ENCODE measurements at places on chromosomes 2 and 18. TPM values are rescaled to one million over a fixed set of nuclear protein-coding genes. Genes with fewer than 3 reads are reported as not detected.

OSBPL6 gene
- total RNA-seq = 2.3 TPM

- no peak for DNase-seq
Measured at GRCh38 chr2:3038636-3039035, 339.0 kb downstream of the EIPR1 start.

SLC39A6 gene
- total RNA-seq = 29.8 TPM

- DNase-seq = no peak
Measured at GRCh38 chr2:134623796-134624195, 95.0 kb downstream of the TMEM163 start.

GRCh38 chr2:121502246-121502645 is 28.4 kb upstream of the RNU4ATAC start:
- no peak for DNase-seq

OTOS gene
- total RNA-seq = not detected

- no peak for DNase-seq
Measured at GRCh38 chr2:175786471-175787124, 215.5 kb downstream of the LNPK start.

DNA sequence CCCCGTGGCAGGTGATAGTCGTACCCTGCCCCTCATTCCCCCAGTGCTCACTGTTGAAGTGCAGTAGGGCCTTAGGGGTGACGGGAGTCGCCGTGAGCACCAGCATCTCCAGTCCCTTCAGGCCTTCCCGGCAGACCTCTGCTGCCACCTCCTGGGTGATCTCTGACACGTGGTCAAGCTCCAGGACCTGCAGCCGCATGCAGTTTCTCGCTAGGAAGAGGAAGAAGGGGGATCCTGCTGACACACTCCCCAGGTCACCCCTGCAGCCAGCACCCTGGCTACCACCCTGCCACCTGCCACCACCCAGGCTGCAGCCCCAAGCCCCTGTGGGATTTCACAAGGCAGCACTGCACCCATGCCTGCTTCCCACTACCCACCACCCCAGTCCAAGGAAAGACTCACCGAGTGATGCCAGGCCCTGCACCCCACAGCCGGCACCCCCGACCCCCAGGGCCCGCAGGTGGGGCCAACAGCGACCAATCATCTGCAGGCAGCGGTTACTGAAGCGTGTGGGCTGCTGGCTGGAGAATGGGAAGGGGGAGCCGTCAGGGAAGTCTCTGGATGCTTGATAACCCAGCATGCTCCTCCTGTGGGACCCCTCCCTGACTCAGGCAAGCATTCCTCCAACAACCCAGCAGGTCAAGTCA is 23.8 kb downstream of the FBXO41 start:
- no peak for DNase-seq

DNA sequence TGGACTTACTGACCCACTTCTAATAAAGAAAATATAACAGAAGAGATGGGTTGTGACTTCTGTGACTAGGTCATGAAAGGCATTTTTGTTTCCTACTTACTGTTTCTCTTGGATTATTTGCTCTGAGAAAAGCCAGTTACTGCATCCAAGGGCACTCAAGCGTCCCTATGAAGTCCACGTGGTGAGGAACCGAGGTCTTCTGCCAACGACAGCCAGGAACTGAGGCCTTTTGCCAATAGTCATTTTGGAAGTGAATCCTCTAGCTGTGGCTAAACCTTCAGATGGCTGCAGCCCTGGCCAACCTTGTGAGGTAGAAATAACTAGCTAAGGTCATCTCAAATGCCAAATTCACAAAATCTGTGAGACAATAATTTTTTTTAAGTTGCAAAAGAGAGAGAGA is 449.8 kb upstream of the RGPD4 start:
- no peak for DNase-seq

DUSP11 gene
- total RNA-seq = 88.5 TPM

DNA sequence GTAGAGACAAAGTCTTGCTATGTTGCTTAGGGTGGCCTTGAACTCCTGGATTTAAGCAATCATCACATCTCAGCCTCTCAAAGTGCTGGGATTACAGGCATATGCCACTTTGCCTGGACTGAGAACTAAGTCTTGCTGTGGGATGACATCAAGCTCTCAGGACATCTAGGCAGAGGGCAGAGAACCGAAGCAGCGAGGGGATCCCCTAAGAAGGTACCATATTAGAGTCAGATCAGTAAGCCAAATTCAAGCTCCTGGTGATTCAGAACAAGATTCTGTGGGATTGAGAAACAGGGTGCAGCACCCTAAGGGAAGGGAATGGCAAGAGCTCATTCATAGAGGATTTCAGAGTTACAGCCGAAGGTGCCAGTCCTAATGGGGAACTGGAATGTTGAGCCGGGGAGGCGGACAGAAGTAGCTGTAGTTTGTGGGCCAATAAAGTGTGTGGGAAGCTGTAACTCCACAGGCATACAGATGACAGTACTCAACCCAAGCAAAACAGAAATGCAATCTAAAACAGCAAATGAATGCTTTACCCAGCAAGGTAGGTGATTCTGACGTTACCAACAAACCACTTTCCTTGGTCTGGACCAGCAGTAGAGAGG is 30.9 kb downstream of the EPHA4 start:
- no peak for DNase-seq

DNA sequence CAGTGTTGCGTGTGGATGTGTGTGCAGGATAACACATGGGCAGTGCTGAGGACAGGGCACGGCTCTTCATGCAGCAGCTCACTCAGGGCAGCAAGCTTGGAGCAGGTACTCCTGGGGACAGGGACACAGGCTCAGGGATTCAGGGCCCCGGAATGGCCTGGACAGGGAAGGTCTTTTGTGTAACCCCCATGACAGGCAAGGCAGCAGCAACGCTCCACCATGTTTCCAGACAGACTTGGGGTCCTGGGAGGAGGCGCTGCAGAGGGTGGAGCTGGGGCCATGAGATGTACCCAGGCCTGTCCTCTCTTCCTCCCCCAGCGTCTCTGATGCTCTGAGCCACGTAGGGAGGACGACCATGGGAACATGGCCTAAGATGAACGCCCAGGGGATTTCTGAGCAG is 58.3 kb downstream of the ADNP2 start:
- DNase-seq = no peak

DNA sequence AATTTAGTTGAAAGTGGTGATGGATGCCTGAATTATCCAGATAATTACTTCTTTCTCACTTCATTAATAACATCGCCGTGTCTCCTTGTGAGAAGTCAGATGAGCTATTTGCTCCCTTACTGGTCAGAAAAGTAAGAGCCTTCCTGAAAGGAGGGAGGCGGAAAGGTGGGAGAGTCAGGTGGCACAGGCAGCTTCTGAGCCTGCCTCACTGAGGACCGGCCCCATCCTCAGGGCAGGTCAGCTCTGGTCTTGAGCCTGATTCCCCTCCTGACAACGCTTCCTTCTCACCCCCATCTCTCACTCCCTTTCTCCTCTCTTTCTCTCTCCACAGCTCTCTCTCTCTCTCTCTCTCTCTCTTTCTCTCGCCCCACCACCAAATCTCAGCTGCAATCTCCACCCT is 10.1 kb upstream of the APOB start:
- no peak for DNase-seq

DNA sequence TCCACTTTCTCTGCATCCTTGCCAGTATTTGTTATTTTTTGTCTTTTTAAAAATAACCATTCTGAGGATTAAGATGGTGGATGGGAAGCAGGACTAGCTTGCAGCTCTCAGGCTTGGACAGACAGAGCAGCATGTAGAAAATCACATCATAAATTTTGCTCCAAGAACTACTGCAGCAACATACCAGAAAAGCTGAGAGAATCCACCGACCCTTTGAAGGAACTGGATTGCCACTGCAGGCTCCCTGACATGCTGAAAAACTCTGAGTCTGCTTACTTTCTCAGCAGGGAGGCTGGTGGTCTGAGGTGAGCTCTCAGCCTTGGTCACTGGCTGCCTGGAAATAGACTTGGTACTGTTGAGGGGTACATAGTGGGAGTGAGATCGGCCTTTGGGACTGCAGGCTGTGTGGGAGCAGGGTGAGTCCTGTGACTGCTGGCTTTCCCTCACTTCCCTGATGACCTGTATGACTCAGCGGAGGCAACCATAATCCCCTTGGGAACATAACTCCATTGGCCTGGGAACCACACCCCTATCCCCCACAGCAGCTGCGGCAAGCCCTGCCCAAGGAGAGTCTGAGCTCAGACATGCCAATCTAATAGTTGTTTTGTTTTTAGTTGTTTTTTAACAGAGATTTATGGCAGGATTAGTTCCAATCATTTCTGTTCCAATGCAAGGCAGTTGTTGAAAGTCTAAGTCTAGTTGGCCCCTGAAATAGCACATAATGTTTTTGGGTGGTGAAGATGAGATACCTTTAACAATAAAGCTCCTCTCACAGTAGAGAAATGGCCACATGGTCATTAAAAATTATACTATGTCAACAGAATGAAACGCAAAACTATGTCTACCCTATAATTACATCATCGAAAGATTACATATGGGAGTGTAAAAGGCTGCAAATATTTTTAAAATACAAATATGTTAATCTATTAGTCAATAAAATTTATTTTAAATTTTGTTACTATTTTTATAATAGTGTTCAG is 414.2 kb upstream of the CHAC2 start:
- DNase-seq = no peak

All from uterus (tissue), 4 donors.